IMR-90 (cell line): ENCODE measurements at places on chromosomes 1 and 21. TPM values are rescaled to one million over a fixed set of nuclear protein-coding genes. Genes with fewer than 3 reads are reported as not detected.

- H3K36me3 ChIP-seq: peaks cover 3% of the 10 kb centered on the region; the same call in 1 of the 2 replicates
- no peak overlapping the region for H3K27ac ChIP-seq
- H3K4me1 ChIP-seq: peaks cover 2% of the 10 kb centered on the region; the same call in 1 of the 2 replicates
- no peaks in the 10 kb centered on the region for H3K27me3 ChIP-seq
- DNase-seq: peak; percentile 65
These were observed 64.3 kb downstream of the PRKAA2 start for GRCh38 chr1:56709269-56709880.

DNA sequence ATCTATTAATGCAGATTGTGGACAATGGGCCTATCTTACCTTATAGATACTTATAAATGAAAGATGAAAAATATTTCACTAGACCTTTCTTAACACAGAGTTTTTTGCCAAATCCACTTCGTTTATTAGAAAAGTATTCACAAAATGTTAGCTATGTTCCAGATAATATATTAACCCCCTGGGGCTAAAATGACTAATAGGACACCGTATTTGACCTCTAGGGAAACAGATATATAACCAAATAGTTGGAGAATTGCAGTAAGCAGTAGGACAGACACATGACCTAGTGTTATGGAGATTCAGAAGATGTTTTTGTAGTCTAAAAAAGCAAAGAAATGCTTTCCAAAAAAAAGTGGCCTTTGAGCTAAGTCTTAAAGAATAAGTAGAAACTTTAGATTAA lies 106.9 kb downstream of the SEC16B start:
- peak; percentile 9 for DNase-seq
- peaks cover 3% of the 10 kb centered on the region; the same call in 1 of the 2 replicates for H3K4me1 ChIP-seq
- H3K36me3 ChIP-seq: no peaks in the 10 kb centered on the region

The CNTN2 gene
- total RNA-seq: 0.28 TPM in 1 of 2 replicates, not detected in the other

The AKR7A2 gene
- 50.5 and 60.2 TPM in 2 replicates for total RNA-seq

The NBPF10 gene
- total RNA-seq: 1.1 and 1.4 TPM in 2 replicates
